KG1 (cell line): ENCODE measurements at places on chromosomes 11 and 22.
A peak's percentile ranks its signal among the peaks of the same experiment; 100 is the strongest.

DNA sequence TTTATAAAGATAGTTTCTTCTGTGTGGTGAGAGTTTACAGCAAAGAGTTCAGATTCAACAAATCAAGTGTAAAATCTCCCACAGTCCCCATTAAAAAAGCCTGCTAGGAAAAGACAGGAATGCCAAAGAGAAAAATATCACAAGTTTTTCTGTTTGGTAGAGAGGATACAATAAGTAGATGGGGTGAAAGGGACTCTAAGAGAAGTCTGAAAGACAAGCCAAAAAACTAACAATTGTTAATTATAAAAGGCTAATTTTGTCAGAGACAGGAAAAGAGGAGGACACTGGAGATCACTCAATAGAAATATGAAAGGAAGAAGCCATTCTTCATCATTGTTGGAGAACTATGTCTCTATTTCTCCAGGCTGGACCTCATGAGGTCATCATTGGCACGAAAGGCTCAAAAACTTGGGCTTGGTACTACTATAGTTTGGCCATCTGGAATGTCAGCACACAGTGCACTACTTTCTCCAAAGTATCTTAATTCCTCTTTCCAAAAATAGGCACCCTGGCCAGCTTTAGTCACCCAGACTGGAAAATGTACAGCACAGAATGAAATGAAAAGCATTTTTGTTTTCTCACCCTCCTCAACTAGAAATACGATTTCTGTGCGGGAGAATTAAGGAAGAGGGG is 531 bp upstream of the SOX6 start:
- DNase-seq, result no peak

- DNase-seq, result no peak
Measured at GRCh38 chr11:100689141-100689540, 2.1 kb downstream of the ARHGAP42 start.

- DNase-seq, result no peak
Measured at GRCh38 chr22:44437216-44438055, 60.6 kb downstream of the RTL6 start.

GRCh38 chr22:25644122-25644521 is 79.6 kb downstream of the GRK3 start:
- DNase-seq, result no peak

GRCh38 chr11:93123351-93123898 is 74.4 kb downstream of the SLC36A4 start:
- DNase-seq, result no peak

DNA sequence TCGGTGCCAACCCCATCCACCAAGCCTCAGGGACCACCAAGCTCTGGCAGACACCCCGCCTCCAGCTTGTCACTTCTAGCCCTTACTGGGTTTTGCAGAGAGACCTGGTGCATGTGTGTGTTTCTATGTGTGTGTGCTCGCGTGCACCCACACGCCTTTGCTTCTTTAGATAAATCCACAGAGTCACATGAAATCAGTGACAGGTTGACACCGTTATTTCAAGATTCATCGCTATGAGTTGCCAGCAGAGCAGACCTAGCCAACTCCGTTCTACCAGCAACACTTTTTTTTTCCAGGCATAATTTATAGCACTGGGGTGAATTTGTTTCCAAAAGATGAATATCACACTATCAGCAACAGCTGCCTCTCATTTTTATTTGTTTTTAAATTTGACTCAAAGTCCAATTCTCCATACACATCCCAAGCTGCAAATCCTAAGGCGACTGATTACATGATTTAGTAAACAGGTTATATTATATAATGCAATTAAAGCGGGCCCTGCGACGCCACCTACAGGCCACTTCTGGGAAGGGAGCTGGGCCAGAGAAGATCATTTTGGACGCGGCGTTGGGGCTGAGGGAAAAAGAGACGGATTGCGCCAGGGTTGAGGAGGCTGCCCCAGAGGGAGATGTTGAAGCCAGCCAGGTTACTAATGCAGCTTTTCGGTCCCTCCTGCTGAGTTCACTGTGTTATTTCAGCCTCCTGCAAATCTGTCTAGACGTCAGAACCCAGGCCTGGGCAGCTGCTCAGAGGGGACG is 150.5 kb downstream of the FEZ1 start:
- peak; percentile 36 for DNase-seq

- no peak for DNase-seq
Measured at GRCh38 chr11:79864882-79865281, 424.1 kb upstream of the TENM4 start.

- DNase-seq, result no peak
Measured at GRCh38 chr11:125569915-125570621, 791 bp downstream of the EI24 start.

DNA sequence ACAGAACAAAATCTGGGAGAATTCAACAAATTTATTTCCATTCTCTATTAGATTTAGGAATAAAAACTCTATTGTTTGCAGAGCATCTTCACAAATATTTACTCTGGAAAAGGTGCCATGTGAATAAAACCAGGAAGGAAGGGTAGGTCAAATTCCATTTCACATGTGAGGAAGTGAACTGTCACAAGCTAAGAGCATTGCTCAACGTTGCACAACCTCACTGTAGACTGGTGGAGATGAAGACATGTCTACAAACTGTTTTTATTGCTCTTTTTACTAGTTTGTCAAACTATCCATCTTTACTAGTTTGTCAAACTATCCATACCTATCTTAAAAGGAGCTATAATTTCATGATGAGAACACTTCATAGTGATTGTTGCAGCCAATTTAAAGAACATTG is 236.4 kb downstream of the CNTN5 start:
- DNase-seq, result no peak

DNA sequence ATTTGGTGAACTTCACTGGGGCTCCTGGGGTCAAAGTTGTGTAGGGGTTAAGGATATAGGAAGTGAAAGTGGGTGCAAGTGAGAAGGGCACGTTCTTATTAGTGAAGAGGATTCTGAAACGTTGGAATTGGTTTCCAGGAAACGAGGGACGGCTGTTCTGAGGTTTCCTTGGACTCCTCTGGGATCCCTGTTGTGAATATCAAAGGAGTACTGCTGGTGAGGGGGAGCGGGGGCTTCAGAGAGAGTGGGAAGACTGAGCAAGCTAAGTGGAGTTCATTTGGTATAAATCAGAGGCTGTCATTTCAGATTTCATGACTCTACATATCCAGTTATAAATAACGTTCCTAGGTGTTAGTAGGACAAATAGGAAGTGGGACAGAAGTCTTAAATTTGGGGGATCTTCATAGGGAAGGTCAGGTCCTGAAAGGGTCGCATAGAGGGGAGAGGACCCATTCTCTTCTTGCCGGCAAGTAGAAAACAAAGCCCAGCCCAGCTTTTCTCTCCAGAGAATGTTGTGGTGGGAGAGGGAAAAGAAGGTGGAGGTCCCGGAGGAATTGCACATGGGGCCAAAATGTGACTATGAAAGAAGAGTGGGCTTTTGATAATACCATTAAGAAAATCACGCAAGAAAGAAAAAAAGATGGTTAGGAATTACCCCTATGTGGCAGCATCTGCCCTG is 1.1 kb upstream of the NELL1 start:
- no peak for DNase-seq

GRCh38 chr11:17612221-17613188 is 65.4 kb downstream of the OTOG start:
- no peak for DNase-seq

- no peak for DNase-seq
Measured at GRCh38 chr22:36900225-36900624, 13.2 kb upstream of the CSF2RB start.

- peak; percentile 74 for DNase-seq
Measured at GRCh38 chr22:45577746-45578523, 75.3 kb downstream of the FBLN1 start.

GRCh38 chr22:41238570-41239442 is 1.9 kb downstream of the CHADL start:
- no peak for DNase-seq
